ENCODE measurements at places on chromosomes 3 and 15.
A peak's percentile ranks its signal among the peaks of the same experiment; 100 is the strongest.

DNA sequence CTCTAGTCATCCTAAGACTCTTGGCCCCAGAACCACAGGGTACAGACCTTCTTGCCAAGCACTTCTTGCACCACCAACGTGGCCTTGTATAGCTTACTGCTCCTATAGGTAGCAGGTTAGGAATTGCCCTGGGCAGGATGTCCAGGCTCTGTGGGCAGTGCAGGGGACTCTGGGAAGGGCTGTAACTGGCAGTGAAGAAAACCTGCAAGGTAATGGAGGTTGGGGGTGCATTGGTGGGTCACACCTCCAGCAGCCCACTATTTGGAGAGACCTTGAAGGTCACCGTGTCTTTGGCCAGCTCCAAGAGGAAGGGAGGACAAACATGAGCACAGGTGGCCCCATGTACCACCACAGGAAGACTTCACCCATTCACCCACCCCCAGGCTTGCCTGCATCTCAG, 21.3 kb upstream of the XYLB start:
- no peak for DNase-seq

GRCh38 chr3:126630020-126630419, 24.9 kb downstream of the TXNRD3 start:
- DNase-seq, result no peak

GRCh38 chr15:40511472-40512133, 40.8 kb downstream of the CHST14 start:
- peak; percentile 50 for DNase-seq

GRCh38 chr3:168040607-168041208, 55.0 kb downstream of the GOLIM4 start:
- DNase-seq, result no peak

- no peak for DNase-seq
Measured at GRCh38 chr3:56928379-56929068, 126.8 kb upstream of the ARHGEF3 start.

- DNase-seq, result no peak
Measured at GRCh38 chr3:20772869-20773268, 586.9 kb upstream of the SGO1 start.

DNA sequence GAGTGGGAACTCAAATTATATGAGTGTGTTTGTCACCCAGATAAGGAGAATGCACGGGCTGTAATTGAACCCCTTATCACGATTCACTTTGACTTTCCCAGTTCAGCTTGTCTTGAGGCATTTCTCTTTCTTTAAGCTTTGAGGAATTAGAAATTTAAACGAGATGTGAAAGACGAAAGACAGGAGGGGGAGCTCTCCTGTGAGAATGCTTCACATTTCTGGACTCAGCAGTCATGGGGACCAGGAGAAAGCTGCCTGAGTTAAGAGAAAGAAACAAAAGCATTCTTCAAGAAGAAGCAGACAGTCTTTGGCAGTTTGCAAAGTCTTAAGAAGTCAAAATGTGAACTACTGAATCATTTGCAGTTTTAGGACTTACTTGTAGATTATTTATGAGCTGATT, 205.6 kb downstream of the NECTIN3 start:
- no peak for DNase-seq

GRCh38 chr15:63089260-63090043, 32.2 kb upstream of the LACTB start:
- no peak for DNase-seq

DNA sequence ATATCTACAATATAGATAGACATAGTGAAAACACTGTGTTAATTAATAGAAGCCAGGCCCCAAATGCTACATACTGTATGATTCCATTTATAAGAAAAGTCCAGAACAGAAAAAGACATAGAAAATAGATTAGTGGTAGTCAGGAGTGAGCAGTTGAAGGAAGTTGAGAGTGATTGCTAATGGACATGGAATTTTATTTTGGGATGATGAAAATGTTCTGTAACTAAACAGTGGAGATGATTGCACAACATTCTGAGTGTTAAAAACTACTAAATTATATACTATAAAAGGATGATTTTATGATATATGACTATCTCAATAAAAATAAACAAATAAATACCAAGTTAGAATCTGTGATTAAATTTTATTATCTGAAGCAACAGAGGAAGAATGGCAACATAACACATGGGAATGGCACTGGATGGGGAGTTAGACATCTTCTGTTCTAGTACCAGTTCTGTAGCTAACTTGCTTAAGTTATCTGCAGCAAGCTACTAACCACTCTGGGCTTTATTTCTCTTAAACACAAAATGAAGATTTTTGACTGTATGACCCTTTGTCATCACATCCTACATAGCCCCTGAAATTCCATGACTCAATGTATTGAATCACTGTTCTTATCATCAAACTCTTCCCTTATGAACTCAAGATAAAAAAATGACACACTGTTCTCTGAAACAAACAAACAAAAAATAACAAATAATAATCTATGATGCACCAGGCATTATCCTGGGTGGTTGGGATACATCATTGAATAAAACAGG, 612.7 kb downstream of the TBL1XR1 start:
- no peak for DNase-seq

DNA sequence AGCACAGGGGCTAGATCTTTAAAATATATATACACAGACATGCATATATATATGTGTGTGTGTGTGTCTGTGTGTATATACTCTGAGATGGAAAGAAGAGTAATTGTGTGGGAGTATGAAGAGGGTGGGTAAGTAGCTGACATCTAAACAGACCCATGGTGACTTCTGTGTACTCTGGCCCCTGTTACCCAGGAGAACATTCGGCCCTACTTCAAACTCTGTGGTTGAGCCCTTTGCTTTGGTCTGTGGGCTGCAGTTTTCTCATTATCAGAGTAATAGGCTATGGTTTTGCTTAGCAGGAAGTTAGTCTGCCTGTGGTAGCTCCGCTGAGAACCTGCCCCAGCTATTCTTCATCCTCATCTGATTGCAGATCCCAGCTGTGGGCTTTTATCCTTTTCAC, 141.4 kb downstream of the RBPMS2 start:
- DNase-seq, result peak; percentile 23

DNA sequence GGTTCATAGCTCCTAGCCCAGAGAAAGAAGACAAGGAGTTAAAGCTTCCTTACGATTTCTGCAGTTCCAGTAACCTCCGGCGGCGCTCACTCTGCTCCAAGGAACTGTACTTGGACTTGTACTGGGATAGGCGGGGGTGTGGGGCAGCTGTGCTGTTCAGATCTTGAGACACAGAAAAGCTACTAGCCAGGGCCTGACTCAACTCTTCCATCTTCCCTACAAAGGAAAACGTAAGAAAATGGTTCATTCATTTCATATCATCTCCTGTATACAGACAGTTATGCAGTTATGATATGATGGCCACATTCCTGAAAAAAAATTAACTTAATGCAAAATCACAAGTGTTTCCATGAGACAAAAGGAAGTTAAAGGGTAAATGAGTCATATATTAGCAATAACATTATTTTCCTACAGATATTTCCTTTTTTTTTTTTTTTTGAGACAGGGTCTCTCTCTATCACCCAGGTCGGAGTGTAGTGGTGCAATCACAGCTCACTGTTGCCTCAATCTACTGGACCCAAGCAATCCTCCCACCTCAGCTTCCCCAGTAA, 4.6 kb downstream of the SNUPN start:
- no peak for DNase-seq

GRCh38 chr3:48567500-48567899, 3.9 kb upstream of the UCN2 start:
- no peak for DNase-seq

GRCh38 chr3:152210697-152211096, 58.0 kb upstream of the MBNL1 start:
- no peak for DNase-seq

DNA sequence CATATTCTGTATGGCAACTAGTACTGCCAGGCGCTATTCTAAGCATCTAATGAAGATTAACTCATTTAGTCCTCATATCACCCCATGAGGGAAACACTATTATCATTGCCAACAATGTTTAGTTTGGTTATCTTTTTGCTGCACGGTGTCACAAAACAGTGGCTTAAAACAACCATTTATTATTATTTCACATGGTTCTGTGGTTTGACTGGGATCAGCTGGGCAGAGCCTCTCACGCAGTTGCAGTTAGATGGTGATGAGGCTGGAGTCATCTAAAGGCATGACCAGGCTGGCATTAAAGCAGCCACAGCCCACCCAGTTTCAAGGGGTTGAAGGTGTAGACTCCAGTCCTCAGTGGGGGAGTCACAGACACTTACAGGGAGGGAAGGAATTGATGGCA, 32.8 kb upstream of the RASA2 start:
- no peak for DNase-seq

- no peak for DNase-seq
Measured at GRCh38 chr3:191256405-191256804, 57.4 kb downstream of the OSTN start.

GRCh38 chr3:6654670-6655069, 206.2 kb upstream of the GRM7 start:
- DNase-seq, result no peak

DNA sequence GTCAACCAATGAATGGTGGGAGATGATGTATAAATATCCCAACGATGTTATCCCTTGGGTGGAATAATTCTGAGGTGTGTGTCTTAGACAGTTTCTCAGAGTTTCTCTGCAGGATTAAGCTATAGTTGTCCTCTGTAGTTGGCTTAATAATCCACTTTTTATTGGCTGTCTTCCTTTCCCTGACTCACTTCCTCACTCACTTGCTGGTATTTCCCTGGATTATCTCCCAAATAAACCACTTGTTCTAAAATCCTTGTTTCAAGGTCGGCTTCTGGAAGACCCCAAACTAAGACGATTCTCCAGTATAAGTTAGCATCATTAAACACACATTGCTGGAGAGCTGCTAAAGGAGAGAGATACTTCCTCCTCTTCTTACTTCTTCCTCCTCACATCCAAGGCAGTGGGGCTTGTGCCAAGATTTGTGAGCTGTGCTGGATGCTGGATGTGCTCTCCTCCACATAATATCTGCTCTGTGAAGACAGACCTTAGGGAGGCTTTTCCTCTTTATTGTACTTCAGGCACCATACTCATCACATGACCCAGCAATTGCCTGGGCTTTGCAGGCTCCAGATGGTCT, 22.5 kb upstream of the ROPN1 start:
- DNase-seq, result no peak

GRCh38 chr3:36596419-36596818, 167.9 kb downstream of the DCLK3 start:
- DNase-seq, result no peak

DNA sequence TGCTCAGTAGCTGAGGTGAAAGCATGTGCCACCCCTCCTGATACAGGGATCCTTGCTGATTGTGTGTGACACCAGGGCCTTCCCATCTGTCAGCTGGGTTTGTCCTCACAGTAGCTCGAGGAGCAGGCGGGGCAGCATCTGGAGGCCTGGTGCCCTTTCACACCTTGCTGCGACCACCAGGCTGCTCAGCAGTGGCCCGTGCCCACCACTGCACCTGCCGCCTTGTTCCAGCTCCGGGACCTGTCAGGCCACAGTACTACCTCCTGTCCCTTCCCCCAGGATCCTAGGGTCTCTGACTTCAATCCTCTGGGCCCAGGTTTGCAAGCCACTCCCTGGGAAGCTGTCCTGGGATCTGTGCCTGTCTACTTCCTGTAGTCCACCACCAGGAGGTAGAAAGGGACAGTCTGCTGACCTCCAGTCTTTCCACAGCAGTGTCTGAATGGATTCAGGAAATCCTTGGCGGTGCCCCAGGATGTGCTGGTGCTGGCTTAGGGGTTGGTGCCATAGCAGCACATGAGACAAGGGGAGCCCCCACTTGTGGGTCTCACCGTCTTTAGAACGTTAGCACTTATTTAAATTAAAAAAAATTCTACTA, 27.5 kb downstream of the APBA2 start:
- no peak for DNase-seq

DNA sequence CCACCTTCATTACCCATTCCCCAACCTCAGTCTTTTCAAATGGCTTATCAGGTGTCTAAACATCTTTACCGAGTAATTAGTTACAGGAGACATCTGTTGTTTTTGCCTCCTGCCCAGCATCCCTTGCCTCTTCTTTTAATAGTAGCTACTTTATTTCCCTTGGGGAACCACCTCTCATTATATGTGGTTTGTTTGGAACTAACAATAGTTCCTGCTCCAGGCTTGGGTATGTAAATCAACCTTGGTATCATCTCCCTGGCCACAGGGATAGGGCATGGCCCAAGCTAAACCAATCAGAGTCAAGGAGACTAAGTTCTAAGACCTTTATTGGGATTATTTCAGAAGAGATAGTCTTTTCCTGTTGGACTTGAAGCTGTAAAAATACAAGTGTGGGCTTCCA, 76.6 kb downstream of the ETV5 start:
- DNase-seq, result no peak

- DNase-seq, result no peak
Measured at GRCh38 chr3:135181408-135181807, 386.3 kb downstream of the EPHB1 start.

DNA sequence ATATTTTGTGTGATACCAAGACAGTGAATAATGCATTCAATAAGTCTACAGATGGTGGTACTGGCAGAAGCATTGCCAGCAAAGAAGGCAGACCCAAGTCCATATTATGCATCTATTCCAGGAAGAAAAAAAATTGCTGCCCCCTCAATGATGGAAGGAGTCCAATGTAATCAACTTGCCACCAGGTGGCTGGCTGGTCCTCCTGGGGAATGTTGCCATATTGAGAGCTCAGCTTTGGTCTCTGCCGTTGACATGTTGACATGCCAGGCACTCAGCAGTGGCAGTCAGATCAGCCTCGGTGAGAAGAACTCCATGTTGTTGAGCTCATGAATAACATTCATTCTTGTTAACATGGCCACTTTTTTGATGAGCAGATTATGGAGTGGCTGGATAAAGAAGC, 298.5 kb downstream of the IGSF11 start:
- DNase-seq, result no peak

DNA sequence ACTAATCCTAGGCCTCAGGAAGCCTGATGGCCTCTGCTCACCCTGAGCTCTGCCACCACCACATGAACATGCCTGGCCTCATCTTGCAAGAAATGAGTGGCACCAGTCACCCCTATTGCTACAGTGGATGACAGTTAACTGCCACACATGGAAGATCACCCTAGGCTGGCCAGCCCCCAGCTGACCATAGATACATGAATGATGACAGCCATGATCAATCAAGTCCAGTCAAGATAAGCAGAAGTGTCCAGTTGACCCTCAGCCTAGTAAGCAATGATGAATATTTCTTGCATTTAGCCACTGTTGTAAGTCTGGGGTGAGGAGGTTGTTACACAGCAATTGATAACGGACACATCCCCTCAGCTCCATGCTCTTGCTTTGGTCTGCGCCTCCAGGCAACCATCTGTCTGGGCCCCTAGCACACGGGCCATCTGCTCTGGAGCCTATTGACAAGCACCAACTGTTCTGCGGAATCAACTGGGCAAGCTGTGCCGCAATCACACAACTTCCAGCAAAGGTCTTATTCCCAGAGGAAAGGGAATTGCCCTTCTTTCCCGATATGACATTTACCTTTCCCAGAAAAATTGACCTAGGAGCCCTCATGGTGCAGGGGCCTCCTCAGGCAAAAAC, 2.2 kb upstream of the LYZL4 start:
- no peak for DNase-seq

DNA sequence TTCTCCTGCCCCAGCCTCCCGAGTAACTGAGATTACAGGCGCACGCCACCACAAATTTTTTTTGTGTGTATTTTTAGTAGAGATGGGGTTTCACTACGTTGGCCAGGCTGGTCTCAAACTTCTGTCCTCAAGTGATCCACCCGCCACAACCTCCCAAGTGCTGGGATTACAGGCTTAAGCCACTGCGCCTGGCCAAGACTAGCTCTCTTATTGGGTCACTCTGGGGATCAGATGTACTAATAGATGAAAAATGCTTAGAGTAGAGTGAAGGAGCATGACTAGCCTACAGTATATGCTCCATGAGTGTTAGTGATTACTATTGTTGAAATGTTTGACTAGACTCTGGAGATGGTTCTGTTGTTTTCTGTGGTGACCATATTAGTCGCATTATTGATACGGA, 21.8 kb downstream of the RARB start:
- DNase-seq, result no peak

Data from GM12892 (cell line).